ENCODE measurements at places on chromosomes 13 and 19. TPM values are rescaled to one million over a fixed set of nuclear protein-coding genes. Genes with fewer than 3 reads are reported as not detected.

Gene ZNF134
- 48.2 TPM for total RNA-seq

Gene CARD8
- total RNA-seq: 68.1 TPM

Gene ATP8B3
- total RNA-seq: 4.3 TPM

Gene BCL2L12
- total RNA-seq: 8.1 TPM

Gene NDUFA3
- total RNA-seq: 18.9 TPM

Gene LILRA5
- total RNA-seq: 3.8 TPM

Gene FOSB
- total RNA-seq: 300 TPM

Gene WDR88
- not detected for total RNA-seq

Gene ZNF57
- 3.5 TPM for total RNA-seq

Gene CRB3
- 0.27 TPM for total RNA-seq

Gene TEAD2
- total RNA-seq: 0.27 TPM

Data from hematopoietic multipotent progenitor cell (in vitro differentiated cells).